Activated CD4-positive, CD25-positive, alpha-beta regulatory T cell treated with anti-CD3 and anti-CD28 coated beads, Interleukin-2, amount 50 U/mL, for 16 hours (primary cell): ENCODE measurements at places on chromosomes 16 and 17.

- no peak for DNase-seq
Observed at GRCh38 chr16:75193265-75193650, 13.7 kb downstream of the CTRB2 start.

GRCh38 chr16:20803561-20804214 is 2.6 kb downstream of the ERI2 start:
- no peak for DNase-seq

DNA sequence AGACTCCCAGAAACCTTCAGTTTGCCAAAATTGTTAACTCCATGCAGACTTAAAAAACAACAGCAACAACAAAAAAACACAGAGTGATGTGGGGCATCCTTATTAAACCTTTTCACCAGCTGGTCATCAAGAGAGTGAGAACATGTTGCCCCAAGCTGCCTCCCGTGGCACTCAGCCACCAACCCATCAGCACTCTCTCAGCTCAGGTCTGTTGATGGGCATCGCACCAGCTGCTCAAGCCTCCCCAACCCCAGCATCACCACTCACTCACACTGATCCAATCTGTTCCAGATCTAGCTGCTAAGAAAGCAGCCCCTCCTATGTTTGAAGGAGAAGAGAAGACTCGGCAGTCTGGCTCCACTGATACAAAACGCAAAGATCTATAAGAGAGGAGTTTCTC is 46.8 kb downstream of the SLC39A11 start:
- DNase-seq, result no peak

DNA sequence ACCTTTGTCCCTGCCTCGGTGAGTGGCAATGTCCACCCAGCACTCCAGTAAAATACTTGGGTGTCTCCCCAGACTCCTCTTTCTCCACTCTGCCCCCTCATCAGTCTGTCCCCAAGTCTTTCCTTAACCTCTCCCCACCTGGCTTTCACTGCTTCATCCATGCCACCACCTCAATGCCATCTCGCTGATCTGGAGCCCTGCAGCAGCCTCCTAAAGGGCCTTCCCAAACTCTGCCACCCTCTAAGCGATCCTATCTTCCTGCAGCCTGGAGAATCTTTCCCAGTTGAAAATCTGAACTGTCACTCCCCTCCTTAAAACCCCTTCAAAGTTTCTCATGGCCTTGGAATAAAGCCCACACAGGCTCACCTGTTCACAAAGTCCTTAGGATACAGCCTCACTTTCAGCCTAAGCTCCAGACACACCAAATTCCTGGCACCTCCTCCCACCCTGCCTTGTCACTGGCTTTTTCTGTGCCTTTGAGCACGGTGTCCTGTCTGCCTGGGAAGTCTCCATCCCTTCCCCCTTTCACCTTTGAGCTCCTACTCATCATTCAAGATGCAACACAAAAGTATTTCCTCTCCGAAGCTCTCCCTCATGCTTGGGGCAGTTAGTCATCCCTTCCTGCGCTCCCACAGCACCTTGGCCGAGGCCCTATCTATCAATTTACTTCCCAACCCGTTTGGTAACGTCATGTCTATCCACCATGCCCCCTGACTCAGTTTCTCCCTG is 2.8 kb downstream of the WNK4 start:
- DNase-seq, result no peak

DNA sequence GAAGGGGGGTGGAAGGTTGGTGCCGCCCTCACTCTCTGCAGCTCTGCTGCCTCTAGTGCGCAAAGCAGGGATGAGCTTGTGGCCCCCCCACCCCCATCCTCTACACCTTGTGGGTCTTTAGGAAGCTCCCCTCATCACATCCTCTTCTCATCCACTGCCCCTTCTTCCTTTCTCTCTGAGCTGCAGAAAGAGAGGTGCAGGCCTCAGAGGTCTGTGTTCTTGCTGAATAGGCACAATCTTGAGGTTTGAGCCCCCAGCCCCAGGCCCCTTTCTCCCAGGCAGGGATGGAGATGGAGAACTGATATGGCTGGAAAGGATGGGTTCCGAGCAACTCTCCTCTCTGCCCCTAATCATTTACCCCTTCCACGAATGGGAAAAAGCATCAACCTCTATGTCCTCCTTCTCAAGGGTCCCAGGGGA is 2.6 kb downstream of the CACNA1G start:
- DNase-seq, result no peak

DNA sequence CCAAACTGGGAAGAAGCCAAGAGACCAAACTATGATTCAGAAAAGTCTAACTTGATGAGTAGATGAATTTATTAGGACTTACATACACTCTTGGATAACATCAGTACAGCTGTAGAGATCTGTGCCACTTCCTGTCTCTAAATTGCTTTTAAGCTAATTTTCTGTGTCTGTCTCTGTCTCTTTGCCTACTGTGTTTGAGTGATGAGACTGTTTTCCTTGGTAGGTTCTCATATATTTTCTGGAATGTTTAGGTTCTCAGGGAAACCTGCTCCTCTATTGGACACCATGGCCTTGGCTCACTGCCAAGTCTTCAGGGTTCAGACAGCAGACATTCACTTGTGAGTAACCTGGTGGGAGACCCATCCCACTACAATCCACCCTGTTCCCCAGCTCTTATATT is 103.5 kb upstream of the KIF2B start:
- no peak for DNase-seq

GRCh38 chr16:87218281-87219055 is 98.7 kb downstream of the C16orf95 start:
- no peak for DNase-seq

DNA sequence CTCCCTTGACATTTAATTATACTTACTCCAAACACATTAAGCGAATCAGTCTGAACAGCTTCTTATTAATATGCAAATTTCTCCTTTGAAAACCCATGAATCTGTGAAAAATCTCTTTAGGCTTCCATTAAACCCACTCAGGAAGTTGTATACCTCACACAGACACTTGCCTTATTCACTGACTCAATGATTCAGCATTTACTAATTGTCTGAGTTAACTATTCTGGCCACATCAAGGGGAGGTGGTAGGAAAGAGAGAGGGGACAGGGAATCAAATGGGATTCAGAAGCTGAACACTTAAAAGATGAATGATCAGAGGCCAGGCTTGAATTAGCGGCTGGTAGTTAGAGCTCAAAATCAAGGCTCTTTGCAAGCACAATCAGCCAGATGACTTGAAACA is 70.0 kb downstream of the HS3ST3A1 start:
- no peak for DNase-seq

- no peak for DNase-seq
Observed at GRCh38 chr17:67377488-67378453, 690 bp downstream of the PITPNC1 start.

DNA sequence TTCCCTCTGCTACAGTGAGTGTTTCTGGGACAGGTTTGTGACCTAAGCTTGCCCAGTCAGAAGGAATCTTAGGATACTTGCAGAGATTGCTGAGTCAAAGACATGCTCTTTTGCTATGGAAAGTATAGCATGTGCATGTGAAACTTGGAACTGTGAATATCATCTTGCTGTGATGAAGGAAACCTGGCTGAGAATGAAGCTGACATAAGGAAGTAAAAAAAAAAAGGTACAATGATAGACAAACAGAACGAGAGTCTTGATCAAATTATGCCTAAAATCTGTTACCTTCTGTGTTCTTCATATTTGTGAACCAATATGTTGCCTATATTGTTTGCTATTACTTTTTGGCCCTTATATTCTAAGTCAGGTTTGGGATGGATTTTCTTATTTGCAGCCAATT is 525.7 kb downstream of the NPIPA7 start:
- DNase-seq, result no peak

- no peak for DNase-seq
Observed at GRCh38 chr16:88716201-88716600, 9.9 kb downstream of the CTU2 start.
